ENCODE measurements at places on chromosomes 1 and 21.
A peak's percentile ranks its signal among the peaks of the same experiment; 100 is the strongest.

DNA sequence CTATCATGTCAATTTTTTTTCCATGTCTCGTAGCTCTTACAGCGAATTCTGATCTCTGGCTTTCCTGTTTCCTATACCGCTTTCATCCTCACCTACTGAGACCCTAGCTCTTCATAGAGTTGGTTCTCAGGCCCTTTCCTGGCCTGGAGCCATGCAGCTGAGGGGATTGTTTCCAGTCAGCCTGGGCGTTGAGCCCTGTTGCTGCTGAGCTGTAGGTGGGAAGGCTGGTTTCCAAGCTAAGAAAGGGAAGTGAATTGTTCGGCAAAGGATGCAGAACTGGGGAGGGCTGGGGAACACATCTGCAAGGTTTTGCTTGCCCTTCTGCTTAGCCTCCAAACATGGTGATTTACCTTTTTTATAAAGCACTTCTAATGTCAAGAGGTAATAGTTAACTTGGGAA, 41.5 kb downstream of the SPATA46 start:
- DNase-seq: no peak

GRCh38 chr1:34977858-34978257, 7.3 kb downstream of the TMEM35B start:
- no peak for DNase-seq

GRCh38 chr21:42523211-42523610, 9.6 kb downstream of the SLC37A1 start:
- DNase-seq: no peak

DNA sequence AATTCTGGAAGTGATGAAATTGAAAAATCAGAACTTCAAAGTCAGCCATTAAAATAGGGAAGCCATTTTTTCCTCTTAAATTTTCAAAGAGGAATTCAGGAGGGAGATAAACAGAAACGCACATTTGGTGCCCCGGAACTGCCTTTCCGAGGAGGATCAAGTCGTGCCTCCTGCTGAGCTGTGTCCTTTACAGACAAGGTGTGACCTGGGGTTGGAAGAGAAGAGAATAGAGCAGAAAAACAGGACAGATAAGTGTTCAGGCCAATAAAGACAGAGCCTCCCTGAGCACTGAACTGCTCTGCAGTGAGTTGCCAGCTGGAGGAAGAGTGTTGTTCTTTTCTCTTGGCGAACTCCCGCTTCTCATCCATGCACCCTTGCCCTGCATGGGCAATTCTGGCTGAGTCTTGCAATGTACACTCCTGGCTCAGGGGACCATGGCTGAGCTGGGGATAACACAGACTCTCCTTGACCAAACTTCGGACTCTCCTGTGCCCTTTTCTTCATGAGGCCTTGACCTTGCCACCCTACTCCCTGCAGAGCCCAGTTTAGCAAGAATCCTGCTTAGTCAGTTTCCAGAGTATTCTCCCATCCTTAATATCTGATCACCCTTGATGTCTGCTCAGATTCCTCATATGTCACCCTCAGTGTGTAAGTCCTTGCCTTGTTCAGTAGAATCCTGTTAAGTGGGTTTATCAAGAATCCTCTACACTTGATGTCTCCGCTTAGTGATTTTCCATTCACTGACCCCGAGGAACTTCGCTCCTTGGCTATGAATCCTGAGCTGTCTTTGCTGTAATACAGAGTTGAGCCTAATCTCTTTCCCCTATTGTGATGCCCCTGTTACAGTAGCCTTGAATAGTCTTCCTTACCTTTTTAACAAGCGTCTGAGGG, 1.3 kb upstream of the MTARC1 start:
- no peak for DNase-seq

DNA sequence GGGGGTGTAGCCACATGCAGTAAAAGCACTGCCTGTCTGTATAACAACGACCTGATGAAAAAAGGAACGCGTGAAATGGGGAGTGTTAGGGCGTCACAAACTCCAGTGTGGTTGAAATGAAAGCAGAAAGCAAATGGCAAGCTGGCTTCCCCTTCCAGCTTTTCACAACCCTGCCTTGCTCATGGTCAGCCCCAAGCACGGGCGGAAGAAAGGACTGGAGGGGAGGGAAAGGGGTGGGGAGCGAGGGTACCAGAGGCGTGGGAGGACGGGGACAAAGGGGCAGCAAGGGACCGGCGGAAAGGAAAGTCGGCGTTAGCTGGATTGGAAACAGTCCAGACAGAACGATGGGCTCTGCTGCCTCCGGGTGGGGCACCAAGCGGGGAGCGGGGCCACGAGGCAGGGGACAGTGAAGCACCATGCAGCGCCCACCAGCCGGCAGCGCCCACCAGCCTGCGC, 9.6 kb downstream of the VPS26C start:
- no peak for DNase-seq

GRCh38 chr1:215992620-215993019, 425.5 kb downstream of the KCTD3 start:
- DNase-seq: peak; percentile 5

- DNase-seq: no peak
These were observed 37.6 kb downstream of the PARP1 start for GRCh38 chr1:226370144-226370923.

DNA sequence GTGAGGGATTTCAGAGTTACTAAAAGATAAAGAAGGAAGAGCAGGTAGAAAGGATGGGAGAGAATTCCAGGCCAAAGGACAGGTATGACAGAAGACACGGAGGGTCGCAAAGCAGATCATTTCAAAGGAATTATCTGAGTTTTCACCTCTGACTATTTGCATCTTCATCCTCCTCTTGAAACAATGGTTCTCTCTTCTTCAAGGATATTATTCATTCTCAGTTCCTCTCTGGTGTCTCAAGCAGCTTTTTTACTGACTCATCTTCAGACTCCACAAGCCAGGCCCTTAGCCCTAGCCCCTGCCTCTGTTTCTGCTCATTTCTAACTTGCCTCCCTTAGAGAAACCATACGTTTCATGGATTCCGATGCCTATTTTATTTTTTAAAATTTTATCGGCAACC, 15.0 kb downstream of the DDX59 start:
- no peak for DNase-seq

DNA sequence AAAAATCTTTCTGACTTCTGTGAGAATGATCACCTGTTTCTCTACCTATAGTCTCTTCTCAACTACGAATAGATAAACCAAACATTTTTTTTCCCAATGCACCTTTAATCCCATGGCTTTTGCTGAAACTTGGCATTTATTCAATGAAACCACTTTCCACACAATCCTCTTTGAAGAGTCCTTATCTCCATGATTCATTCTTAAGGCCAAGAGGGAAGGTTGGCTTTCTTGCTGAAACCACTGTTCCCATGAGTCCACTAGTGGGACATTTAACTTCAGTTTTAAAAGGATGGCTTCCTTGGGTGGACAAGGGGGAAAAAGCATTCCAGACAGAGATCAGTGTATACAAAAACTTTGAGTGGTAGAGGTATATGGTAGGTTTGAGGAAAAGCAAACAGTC, 73.6 kb downstream of the CRB1 start:
- DNase-seq: no peak

DNA sequence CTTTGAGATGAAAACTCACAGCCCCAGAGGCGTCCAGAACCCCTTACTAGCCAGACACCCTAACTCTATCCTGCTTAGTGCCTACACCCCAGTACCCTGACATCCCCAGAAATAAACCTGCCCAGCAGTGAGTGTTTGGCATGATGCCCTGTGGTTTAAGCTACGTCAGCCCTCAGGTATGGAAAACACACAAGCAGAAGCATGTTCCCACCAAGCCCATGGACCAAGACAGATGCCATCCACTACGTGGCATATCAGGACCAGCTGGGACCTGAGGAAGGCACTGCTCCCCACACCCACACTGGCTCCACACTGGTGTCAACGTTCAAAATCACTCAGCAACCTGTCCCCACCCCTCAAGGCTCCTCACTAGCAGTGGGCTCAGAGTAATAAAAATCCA, 116.4 kb downstream of the SYT2 start:
- no peak for DNase-seq
